Activated T-helper 1 cell treated with anti-CD3 and anti-CD28 coated beads, Interleukin-12 subunit alpha, Interleukin-12 subunit beta, Interleukin-2, Interleukin-4 antibody, amounts not matched to agents 30 ng/mL and 10 ng/mL and 1 ng/mL, durations not matched to agents 14 hours and 24 hours and 36 hours (primary cell): ENCODE measurements at places on chromosomes 6 and 20.
A peak's percentile ranks its signal among the peaks of the same experiment; 100 is the strongest.

GRCh38 chr20:64095927-64096326, 11.4 kb downstream of the NPBWR2 start:
- DNase-seq = no peak

- no peak for DNase-seq
Observed at GRCh38 chr20:47181056-47181862, 175.2 kb downstream of the ZMYND8 start.

DNA sequence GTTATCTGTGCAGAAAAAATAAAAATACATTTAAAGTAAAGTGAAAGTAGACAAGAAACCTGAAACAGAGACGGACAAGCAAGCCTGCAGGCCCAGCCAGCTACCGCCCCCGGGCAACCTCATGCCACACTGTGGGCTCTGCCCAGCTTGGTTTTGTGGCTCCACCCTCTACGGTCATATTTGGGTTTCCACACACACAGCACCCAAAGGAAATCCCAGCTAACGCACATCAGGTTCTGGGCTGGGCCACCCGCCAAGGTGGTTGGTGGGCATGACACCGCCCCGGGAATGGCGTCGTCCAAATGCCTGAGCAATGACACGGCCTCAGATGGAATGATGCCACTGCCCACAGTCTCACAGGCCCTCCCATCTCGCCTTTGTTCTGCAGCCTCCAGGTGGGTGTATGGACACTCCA, 22.9 kb downstream of the FAM110A start:
- no peak for DNase-seq

DNA sequence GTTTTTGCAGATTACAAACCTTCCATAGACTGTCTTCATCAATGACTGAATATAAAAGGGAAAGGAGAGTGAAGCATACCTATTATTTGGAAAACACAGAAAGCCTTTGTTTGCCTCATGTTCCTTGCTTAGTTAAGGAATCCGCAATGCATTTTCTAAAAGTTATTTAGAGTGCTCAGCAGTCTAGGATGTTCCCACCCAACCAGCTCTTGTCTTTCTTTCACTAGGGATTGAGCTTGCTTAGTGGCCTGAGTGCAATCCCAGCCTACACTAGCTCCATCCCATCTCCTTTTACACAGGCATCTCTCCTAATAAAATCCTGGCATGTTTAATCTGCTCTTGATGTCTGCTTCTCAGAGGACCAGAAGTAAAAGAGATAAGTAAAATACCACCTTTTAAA, 850.5 kb upstream of the GJE1 start:
- DNase-seq = no peak

DNA sequence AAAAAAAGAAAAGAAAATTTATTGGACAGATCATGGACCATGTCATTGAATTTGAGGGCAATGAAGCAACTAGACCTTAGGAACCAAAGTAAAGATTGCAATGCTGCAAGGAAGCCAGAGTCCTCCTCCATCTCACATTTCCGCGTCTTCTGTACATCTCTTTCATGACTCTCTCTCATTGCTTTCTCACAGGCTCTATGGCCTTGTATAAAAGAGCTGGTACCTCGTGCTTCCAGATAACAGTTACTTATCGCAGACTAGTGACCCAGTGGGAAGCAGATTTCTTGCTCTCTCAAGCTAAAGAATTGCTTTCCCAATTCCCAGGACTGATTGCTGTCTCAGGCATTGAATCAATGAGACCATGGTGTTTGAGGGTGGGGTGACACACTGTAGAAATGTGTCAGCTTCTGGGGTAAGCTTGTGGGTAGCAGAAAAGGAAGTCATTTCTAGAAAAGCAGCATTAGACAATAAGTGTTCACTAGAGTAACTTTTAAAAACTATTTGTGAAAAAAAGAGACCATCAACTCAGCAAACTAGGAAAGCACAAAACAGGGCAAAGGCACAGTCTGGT, 635.3 kb downstream of the UTRN start:
- DNase-seq = no peak

DNA sequence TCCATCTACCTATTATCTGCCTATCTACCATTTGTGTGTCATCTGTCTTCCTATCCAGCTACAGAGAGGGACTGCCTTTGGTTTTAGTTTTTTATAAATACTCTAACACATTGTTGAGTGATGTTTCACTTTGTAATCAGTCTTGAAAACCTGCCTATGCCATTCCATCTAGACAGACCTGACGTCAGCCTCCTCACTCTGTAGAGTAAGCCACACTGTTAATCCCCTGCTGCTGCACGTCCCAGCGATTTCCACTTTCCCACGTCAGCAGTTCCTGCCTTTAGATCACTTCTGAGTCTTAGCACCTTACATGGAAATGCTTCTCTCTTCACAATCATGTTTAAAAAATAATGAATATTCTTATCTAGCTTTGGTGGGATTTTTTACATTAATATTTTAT, 54.8 kb downstream of the PLG start:
- no peak for DNase-seq

GRCh38 chr20:62381202-62381797, 5.6 kb upstream of the RPS21 start:
- no peak for DNase-seq

DNA sequence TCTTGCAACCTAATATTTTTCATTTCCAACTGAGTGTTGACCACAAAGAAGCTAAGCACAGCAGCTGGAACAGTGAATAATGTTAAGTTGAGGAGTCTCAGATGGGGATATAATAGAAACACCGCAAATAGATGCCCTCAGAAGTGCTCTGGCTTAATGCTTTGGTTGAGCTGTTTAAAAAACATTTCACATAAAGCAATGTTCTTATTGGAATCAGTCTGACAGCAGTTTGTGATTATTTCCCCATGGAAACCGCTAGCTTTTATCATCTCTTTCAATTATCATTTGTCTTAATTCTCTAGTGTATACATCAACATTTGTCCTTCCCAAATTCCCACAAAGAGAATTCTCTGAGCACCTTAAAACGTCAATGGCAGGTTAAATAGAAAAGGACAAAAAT, 30.8 kb downstream of the METTL24 start:
- no peak for DNase-seq

DNA sequence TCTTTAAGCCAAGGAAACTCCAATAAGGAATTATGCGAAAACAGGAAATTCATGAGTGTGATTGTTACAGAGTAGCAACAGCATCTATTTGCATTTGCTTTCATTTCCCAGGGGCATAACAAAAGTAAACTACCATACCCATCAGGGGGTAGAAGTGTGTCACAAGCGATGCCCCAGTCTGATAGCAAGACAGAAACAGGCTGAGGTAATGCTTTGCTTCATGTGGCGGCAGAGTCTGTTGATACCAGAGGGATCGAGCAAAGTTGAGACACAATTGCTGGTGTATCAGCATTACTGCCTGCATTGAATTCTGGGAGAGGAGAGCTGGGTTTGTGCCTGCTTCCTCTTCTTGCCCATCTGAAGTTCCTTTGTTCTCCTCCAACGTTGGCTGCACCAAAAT, 51.2 kb upstream of the LYRM2 start:
- DNase-seq = no peak

- no peak for DNase-seq
Observed at GRCh38 chr6:112198582-112198981, 55.8 kb downstream of the LAMA4 start.

- no peak for DNase-seq
Observed at GRCh38 chr20:18005170-18005989, 36.6 kb downstream of the MGME1 start.

- DNase-seq = no peak
Observed at GRCh38 chr6:79465381-79465780, 71.8 kb downstream of the LCA5 start.

DNA sequence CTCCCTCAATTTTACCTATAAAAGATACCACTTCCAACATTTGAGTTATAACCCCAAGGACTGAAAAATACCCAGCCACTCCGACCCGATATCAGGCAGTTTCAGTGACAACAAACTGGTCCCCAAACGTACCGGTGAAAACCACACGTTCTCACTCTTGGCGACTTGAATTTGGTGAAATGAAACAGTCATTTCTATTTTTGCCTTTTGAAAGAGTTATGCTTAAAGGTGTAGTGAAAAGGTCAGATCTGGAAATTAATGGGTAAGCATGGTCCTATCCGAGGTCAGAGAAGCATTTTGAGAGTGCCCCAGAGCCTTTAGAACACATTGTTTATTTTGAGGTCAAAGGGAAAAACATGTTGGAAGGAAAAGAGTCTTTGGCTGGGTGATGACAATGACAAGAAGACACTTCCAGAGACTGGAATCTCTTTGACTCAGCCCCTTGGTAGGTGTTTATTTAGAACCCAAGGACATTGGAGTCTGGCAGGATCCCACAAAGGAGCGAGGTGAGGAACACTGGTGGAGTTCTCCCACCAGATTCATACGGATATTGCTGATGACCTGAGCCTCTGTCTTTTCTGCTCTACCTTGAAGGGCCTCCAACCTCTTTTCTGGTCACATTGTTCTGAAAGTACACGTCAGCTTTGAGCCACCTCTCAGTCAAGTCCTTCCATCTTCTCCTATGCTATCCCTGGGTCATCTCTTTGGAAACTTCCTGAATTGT, 235.0 kb downstream of the GMPR start:
- peak; percentile 14 for DNase-seq

DNA sequence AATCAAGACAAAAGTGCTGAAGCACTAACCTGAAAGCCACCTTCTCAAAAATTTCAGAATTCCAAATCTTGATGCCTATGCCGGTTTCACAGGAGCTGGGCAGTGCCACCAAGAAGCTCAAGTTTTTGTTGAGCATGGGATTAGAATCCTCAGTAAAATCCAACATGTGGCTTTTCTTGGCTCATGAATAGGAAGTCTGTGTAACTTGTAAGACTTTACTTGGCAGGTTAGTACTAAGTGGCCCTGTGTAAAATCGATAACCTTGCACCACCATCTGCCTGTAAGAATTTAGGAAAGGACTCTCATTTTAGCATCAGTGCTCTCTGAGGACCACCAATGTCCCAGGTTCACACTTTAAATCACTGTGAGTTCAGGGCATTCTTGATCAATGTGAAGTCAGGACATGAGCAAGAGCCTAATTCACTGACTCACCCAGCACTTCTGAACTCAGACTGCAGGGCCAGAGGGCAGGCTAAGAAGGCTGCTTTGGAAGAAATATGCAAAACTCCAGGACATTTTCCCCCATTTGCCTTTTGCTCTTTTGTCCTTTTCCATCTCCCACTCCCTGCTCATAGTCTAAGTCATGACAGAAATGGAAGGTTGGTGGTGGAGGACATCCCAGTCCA, 113.2 kb downstream of the EDN1 start:
- DNase-seq = no peak
